Left hindlimb (tissue), 1 donor: ENCODE measurements at places on chromosomes 6 and 20.

GRCh38 chr6:91435630-91436029 is 848.8 kb upstream of the MAP3K7 start:
- DNase-seq, result no peak

DNA sequence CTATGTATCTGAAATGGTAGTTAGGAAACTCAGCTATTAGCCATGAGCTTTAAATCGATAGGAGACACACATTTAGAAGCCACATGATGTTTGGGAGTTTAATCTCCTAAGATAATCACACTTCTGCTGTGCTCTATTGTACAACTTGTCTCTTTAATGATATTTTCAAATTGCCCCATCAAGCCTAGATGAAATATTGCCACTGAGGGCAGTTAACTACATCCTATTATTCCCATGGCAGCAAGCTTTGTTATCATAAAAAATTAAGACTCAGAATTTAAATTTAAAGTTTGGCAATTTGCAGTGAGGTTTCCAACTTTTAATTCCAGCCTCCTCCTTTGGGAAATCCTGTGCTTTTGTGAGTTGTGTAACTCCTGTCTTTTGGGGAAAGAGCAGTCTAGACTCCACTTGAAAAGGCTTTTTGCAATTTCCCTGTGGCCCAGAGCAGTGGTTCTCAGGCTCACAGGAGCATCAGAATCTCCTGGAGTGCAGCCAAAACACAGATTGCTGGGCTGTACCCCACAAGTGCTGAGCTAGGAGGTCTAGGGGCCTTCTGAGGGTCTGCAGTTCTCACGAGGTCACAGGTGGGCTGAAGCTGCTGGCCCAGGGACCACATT is 792.4 kb downstream of the QKI start:
- no peak for DNase-seq

GRCh38 chr6:20605061-20605460 is 70.8 kb downstream of the CDKAL1 start:
- no peak for DNase-seq

DNA sequence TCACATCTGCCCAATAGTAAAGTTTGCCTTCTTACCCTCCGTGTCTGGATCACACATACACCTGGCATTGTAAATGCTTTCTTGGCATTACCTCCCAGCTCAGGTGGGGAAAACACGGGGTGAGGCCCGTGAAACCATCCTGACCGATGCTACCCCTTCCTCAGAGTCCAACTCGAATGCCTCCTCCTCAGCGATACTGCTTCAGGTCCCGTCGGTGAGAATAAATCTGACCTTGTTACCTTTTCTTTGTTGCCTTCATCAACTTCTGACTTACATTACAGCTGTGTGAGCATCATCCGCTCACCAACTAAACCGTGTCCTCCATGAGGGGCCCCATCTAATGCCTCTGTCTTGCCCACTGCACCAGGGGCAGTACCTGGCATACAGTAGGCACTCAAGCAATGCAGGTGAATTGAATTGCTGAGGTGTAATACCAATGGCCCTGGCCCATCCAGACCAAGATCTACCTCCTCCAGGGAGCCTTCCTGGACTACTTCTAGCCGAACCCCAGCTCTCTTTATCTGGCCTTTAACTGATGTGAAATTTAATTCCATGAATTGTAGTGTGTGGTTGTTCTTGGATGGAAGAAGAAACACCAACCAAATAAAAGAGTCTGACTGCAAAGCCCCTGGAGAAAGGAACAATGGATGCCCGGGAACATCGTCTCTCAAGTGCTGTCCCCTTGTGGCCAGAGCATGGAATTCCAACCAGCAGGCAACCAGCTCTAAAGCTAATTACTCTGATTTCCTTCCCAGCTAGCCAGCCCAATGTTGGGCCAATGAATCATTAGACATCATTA is 141.5 kb downstream of the ANKRD60 start:
- peak; percentile 31 for DNase-seq

GRCh38 chr6:111789598-111789997 is 83.7 kb downstream of the FYN start:
- peak; percentile 71 for DNase-seq

DNA sequence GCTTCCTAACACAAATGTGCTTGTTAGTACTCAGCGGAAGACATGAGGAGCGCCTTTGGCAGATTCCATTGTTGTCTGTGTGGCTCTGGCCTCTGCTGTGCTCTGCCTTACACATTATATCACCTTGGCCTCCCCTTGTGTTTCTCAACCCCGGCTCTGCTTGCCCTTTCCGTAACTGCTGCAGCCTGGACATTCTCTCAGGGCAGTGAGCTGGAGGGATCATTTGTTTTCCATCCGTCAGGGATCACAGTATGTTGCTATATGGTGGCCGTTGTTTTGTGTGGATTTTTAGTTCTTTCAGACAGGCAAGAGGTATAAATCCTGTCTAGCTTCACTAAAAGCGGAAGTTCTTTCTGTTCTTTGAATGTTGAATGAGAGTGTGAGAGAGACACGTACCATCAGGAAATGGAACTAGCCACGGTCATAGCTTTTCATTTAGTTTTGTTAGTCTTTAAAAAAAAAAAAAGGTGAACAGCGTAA is 175.1 kb downstream of the JARID2 start:
- no peak for DNase-seq

DNA sequence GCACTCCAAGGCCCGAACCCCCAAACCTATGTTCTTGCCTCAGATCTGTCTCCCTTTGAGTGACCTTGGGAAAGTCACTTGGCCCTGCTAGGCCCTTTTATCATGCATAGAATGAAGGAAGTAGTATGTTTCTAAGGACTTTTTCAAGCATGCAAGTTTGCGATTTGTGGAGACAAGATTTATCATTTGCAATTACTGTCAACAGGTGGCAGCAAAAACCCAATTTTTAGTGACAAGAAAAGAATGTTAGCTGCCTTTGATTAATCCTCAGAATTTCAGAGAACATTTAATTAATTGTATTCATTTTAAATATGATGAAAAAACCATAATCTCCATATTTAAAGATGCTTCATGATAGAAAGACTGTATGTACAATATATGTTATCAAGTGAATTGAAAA is 28.3 kb upstream of the PREP start:
- DNase-seq, result no peak
